HT-29 (cell line): ENCODE measurements at places on chromosomes 2 and 18. TPM values are rescaled to one million over a fixed set of nuclear protein-coding genes. Genes with fewer than 3 reads are reported as not detected.

DNA sequence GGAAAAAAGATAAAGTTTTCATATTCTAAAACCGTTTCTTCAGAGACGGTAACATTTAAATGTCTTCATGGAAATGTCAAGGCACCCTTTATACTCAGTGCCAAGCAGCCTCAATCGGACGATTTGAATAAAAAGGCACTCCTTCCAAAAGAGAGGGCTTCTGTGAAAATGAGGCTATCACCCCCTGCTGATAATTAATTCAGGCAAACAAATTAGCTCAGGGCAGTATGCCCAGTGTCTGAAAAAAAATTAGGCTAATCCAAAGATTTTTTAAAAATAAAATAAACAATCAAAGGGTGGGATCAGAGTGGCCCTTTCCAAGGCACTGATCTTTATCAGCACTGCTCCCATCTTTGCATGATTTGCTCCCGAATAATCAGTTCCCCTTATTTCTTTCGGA lies 151.0 kb upstream of the PID1 start:
- DNase-seq, result no peak

DNA sequence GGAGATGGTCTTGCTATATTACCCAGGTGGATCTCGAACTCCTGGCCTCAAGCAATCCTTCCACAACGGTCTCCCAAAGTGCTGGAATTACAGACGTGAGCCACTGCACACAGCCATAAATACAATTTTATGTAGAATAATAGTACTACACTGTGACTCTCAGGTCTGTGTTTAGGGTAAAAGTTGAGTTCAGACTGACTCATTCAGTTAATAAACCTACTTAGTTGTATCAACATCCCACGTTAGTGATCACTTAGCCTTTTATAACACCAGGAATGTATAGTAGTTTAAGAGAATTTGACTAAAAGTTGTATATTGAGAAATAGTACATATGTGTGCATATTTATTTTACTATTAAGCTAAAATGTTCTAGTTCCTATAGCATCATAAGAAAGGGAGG lies 237.5 kb downstream of the PHLPP1 start:
- no peak for DNase-seq

DNA sequence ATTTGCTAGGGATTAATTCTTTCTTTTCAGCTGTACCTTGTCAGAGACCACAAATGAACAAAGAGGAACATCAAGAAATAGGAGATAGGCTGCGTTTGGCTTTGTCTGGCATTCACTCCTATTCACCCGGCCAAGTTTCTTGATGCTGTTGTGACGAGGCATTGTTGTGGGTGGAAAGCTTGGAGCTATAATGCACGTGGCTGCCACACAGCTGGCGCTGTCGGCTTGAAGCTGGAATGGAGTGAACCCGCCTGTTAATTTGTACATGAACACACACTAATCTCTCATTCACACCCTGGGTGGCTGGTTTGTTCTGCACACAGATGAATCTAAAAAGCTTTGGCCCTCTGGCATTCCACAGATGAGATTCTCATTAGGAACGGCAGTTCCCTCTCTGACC lies 274.9 kb upstream of the GYPC start:
- no peak for DNase-seq

- DNase-seq, result no peak
These were observed 91.4 kb downstream of the OSBPL1A start for GRCh38 chr18:24306201-24306600.

DNA sequence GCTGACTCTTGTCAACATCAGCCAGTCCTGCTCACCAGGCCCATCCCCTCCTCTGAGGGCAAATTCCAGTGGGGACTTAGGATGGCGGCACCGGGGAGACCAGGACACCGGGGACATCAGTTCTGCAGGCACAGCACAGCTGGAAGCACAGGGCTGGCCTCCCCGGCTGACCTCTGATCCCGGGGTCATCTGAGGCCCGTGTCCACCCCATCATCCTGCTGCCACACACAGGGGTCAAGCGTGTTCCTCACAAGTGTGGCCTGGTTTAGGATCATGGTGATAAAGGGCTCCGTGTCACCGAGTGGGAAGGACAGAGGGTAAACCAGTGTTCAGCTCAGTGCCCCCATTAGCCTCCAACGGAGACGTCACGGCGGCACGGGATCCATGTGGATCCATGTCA lies 58.1 kb upstream of the CTDP1 start:
- DNase-seq, result no peak

DNA sequence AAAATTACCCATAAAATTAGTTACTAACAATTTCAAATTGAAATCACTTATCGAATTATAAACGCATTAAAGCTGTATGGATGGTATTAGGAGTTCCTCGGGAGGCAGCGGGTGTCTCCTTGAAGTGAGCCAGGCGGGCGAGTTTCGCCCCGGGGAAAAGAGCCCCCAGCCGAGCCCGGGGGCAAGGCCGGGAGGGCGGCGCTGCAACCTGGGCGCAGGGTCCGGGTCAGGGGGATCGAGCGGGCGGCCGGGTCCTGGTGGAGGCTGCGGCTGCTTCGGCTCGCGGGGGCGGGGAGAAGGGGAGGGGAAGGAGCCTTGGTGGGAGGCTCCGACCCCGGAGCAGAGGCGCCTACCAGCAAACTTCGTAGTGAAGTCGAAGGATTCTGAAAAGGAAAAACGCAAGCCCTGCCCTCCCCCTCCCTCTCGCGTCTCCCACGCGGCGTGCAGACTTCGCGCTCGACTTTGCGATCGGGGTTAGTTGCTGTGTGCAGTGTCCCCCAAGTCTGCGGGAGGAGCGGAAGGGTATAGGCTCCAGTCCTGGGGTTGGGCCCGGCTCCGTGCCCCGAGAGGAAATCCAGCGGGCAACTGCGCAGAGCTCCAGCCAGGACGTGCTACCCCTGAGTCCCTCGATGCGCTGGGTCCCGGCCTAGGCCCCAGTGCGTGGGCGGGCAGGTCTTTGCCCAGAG lies 140.8 kb downstream of the MEIS1 start:
- no peak for DNase-seq

DNA sequence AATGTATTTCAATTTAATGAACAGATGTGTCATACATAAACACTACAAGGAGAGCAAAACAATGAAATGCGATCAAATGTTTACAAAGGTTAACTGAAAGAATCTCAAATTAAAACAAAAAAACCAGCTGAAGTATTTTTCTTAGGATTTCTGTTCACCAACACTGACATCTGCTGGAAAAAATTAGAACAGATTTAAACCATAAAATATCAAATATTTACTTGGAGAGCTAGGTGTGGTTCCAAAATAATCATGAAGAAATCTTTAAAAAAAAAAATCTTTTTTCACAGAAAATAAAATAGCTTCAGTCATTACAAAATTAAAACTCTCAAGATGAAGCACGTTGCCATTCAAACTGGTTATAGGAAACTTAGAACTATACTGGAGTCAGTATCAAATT lies 13.8 kb downstream of the MMADHC start:
- peak; percentile 16 for DNase-seq

- no peak for DNase-seq
These were observed 674 bp upstream of the SP110 start for GRCh38 chr2:230220347-230220969.

- no peak for DNase-seq
These were observed 34.7 kb downstream of the KLF7 start for GRCh38 chr2:207130958-207131521.

- DNase-seq, result peak; percentile 56
These were observed 7.6 kb upstream of the DSG2 start for GRCh38 chr18:31490387-31490786.

- DNase-seq, result peak; percentile 14
These were observed 467.2 kb downstream of the LRRTM4 start for GRCh38 chr2:77054938-77055337.

- no peak for DNase-seq
These were observed 9.0 kb downstream of the RNF144A start for GRCh38 chr2:6926071-6926732.

- no peak for DNase-seq
These were observed 9.0 kb downstream of the TEX51 start for GRCh38 chr2:126907671-126908070.

- DNase-seq, result no peak
These were observed 24.8 kb upstream of the RBM44 start for GRCh38 chr2:237773826-237774225.

DNA sequence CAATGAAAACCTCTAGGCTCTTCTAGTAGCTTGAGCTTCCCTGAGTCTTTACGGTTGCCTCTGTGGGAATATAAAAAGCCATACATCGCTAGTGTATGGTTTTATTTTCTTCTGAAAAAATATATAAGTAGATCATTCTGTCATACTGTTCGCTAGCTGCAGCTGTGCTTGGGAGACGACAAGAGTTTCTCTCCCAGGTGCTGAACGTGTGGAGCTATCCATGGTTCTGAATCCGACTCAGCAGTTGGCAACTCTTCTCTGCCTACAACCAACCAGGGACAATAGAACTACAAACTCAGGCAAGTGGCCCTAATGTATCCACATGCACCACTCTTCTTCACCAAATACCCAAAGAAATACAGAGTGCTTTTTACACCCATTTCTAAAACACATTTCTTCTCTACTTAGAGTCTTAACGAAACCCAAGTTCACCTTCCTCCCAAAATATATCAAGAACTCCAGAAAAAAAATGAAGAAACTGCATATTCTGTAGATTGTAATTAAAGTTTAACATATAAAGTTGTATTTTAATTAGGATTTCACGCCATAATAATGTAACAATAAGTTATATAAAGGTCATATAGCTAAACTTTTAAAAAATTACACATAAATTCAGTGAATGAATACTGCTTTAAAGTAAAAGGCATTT lies 2.2 kb upstream of the KCNH7 start:
- peak; percentile 74 for DNase-seq

GRCh38 chr2:129193961-129194360 lies 785.5 kb upstream of the RAB6C start:
- no peak for DNase-seq

- peak; percentile 9 for DNase-seq
These were observed 27.4 kb upstream of the CHAC2 start for GRCh38 chr2:53740170-53740569.

DNA sequence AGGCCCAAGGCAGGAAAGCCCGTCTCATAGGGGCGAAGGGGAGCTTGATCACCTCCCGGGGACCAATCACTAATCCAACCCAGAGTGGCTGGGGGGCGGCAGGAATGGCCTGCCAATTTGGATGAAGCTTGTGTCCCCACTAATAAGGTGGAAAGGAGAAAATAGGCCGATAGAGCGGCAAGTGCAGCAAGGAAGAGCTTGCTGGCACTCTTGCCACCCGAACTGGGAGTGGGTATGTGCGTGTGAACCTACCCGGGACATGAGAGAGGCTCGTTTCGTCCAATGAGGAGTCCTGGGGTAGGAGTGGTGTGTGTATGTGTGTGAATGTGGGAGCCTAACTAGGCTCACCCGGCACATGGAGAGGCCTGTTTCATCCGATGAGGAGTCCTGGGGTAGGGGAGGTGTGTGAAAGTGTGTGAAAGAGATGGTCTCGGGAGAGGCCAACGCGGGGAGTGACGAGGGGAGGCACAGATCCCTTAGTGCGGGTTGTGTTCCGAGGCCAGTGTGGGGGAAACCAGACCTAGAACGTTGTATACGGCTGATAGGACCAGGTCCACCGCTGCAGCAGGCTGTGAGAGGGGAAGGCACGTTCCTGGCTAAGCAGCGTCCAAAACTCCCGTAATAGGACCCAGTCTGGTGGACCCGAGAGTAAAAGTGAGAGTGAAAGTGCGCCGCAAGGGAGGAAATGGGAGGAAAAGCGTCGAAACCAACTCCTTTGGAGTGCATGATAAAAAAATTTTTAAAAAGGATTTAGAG lies 47.1 kb upstream of the SELENOI start:
- no peak for DNase-seq

DNA sequence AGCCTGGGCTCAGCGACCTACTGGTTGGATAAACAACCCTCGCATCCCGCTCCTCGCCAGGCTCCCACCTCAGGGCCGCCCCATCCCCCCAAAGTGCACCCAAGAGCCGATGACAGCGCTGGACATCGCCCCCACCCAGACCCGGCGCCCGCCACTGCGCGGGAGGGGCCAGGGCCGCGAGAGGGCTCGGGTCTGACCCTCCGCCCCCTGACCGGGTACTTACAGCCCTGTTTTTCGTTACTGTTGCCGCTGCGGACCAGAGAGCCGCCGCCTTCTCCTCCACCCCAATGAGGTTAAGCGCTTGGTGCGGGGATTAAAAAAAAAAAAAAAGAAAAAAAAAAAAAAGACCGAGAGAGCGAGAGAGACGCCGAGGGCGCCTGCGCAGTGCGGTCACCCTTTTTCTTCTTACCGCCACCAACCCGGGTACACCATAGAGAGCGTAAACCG lies at the start of gene CLASP1:
CLASP1 (minus strand) TSS at position 314 of the 447 bp plus-strand sequence. CDS start 43,567 bp downstream, outside the sequence.
- DNase-seq, result peak; percentile 96

GRCh38 chr2:96397756-96398530 lies 62.4 kb downstream of the NCAPH start:
- no peak for DNase-seq

GRCh38 chr2:15853903-15854302 lies 86.4 kb upstream of the MYCN start:
- no peak for DNase-seq

DNA sequence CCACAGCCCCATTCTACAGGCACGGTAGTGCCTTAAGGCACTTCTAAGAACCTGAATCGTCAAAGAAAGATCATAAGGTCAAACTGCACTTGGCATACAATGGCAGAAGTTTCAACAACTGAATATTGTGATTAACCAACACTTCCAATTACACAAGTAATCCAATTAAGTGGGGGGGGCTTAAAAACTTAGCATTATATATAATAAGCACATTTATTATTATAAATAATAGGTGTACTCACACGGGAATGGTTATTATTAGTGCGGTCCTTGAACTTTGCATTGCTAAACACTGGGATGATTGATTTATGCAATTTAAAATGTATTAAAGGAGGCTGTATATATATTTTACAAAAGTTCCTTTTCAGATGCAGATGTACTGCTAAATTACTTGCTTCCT lies 7.6 kb downstream of the APCDD1 start:
- no peak for DNase-seq

GRCh38 chr18:24837066-24837465 lies 376.6 kb downstream of the HRH4 start:
- no peak for DNase-seq

DNA sequence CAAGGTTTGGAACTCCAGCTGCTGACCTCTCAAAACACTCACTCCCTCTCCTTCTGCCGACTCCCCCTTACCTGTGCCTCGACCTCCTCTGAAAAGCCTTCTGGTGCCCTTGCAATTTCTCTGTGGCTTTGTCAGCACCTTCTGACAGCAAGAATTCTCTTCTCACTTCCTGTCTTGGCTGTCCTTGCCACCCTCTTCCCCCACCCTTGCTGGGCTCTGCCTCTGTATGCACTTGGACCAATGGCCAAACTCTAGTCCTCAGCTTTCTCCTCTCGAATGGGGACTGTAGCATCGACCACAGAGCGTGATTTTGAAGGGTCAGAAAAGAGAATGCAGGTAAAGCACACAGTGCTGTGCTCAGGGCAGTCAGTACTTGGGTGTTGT lies 99.0 kb downstream of the HS1BP3 start:
- DNase-seq, result no peak

MATN3 gene
- total RNA-seq, result 0.26 and 1.0 TPM in 2 replicates

C18orf63 gene
- not detected in 2 replicates for total RNA-seq

SCYGR4 gene
- total RNA-seq, result not detected in 2 replicates

METAP1D gene
- total RNA-seq, result 6.2 and 8.5 TPM in 2 replicates

RND3 gene
- total RNA-seq, result 48.0 and 63.4 TPM in 2 replicates

SH3BP4 gene
- 42.9 and 44.5 TPM in 2 replicates for total RNA-seq

CYRIA gene
- not detected in 2 replicates for total RNA-seq

SNORC gene
- total RNA-seq, result 2.6 and 4.9 TPM in 2 replicates

RNF152 gene
- total RNA-seq, result not detected in 2 replicates

UGT1A4 gene
- total RNA-seq, result 3.4 and 3.9 TPM in 2 replicates

FAM98A gene
- 11.3 and 21.2 TPM in 2 replicates for total RNA-seq

CCL20 gene
- 0.18 and 0.31 TPM in 2 replicates for total RNA-seq

CCDC88A gene
- total RNA-seq, result 0.25 TPM in 1 of 2 replicates, not detected in the other

MC2R gene
- total RNA-seq, result not detected in 2 replicates
